NCI-H460 (cell line): ENCODE measurements at places on chromosomes 11 and 22. TPM values are rescaled to one million over a fixed set of nuclear protein-coding genes. Genes with fewer than 3 reads are reported as not detected.
A peak's percentile ranks its signal among the peaks of the same experiment; 100 is the strongest.

DNA sequence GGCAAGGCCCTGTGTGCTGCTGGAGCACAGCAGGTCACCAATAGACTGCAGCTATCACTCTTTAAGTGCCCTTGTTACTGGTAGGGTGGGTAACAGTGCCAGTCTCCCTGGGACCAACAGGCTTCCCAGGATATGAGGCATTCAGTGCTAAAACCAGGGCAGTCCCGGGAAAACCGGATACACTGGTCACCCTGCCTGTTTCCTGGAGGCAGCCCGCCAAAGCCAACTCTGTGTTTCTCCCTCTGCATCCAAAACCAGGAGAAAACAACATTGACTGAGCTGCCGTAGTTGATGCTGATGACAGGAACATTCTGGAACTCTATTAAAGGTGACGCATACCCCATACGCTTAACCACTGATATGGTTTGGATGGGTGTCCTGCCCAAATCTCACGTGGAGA is 149.1 kb downstream of the SHANK2 start:
- no peak for DNase-seq

- DNase-seq: peak; percentile 28
Measured at GRCh38 chr11:12224537-12224893, 114.1 kb downstream of the MICAL2 start.

- DNase-seq: no peak
Measured at GRCh38 chr11:128796270-128796669, 70.8 kb downstream of the KCNJ1 start.

The C22orf23 gene
- total RNA-seq: 2.4 TPM in 1 of 2 replicates, not detected in the other

DNA sequence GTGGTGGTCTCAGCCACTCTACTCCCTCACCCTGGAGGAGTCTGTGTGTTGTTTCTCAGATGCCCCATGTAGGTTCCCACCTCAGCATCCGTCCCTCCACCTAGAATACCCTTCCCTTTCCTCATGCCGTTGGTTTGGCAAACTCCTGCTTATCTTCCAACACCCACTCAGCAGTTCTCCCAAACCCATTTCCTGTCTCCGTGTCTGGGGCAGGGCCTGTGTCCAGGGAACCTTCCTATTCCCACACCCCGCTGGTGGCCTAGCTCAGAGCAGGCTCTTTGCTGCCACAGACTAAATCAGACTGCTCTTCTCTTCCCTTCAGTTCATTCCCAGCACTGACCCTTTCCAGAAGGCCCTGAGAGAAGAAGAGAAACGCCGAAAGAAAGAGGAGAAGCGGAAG is 7.5 kb upstream of the SREBF2 start:
- DNase-seq: no peak

DNA sequence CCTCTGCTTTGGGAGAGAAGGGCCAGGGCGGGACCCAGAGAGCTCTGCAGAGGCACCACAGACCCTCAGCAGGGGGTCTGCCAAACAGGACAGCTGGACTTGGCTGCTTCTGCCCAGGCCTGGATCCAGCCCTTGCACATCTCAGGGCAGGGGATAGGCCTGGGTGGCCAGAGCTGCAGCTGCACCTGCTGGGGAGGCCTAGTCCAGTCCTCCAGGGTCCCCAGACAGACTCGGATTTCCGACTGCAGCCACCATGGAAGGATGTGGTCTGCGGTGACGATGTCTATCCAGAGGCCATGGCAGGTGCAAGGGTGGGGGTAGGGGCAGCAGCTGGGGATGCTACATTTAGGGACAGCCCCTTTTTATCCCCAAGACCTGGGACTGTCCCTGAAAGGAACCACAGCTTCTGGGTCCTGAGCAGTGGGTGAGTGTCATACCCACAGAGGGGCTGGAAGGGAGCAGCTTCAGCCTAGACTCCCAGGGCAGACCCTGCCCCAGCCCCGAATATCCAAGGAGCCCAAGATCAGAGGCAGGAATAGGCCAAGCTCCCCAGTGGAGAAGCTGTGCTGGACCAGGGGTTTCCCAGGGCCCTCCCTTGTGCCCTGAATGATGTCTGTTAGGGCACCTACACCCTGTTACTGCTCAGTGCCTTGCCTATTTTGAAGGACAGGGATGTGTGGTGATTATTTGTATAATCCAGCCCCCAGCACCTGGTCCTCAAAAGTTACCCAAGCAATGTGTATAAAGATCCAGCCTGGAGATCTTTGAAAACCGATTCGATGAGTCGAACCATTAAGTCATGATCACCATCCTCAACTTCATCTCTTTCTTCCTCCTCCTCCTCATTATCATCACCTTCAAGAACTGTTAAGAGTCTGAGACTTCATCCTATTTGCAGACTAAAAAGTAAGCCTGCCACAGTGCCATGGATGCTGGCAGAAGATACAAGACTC is 2.5 kb upstream of the IGLL5 start:
- DNase-seq: no peak

- DNase-seq: no peak
Measured at GRCh38 chr11:69516526-69516925, 35.1 kb downstream of the LINC01488 start.
